ENCODE measurements at places on chromosomes 2 and 18.

DNA sequence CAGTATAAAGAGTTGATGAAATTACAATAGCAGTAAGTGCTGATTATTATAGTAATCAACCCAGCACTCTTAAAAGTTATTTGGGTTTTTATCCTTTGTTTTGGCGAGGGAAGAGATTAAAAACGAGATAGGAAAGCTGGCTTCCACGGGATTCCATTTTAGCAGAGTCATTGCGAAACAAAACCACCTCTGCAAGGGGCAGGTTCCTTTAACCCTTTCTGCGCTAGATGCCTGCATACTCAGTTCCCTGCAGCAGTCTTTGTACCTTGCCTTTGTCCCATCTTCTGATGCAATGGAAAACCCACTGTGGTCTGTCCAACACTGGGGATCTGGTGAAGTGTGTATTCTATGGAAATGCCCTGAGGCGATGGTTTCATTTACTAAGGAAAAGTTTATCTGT, 2.7 kb downstream of the YPEL5 start:
- no peak for DNase-seq

GRCh38 chr2:229947544-229947943, 25.2 kb downstream of the FBXO36 start:
- no peak for DNase-seq

DNA sequence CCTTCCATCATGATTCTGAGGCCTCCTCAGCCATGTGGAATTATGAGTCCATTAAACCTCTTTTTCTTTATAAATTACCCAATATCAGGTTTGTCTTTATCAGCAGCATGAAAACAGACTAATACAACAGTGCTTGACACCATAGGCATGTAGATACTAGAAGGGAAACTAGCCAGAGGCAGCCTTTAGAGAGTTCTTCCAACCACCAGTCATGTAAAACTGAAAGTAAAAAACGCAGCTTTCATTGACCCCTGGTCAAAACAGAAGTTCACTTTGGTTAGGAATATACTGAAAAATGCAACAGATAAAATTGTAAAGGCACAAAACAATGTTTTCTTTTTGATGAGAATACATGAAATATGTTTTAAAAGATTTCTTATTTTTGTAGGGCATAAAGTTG, 122.8 kb upstream of the L3MBTL4 start:
- no peak for DNase-seq

- DNase-seq: no peak
Observed at GRCh38 chr2:19476327-19476726, 117.9 kb upstream of the OSR1 start.

DNA sequence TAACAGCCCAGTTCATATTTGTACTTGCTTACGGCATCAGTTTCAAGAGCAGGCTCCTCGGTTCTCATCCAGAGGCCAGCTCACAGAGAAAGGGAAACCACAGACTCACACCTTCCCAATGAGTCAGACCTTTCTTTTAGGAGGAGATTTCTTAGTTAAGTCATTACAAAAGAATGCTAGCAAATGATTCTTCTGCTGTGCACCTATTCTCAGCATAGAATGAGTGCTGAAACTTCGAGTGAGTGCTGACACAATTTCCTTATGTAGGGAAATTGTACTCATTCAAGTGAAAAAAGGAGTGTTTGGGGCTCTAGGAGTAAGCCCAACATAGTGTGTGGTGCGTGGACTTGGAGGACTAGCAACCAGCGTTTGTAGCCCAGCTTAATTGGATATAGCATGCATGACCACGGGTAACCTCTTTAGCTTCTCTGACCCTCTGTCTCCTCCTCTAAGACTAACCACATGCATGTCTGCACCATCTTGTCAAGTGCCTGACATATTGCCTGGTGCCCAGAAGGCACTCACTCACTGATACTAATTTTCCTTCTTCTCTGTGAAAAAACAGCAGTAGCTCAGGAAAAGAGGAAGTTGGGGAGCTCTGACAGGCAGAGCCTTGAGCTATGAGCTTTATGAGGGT, 87.0 kb downstream of the ALPK2 start:
- DNase-seq: no peak

GRCh38 chr2:27298391-27299080, 9.7 kb downstream of the UCN start:
- no peak for DNase-seq

DNA sequence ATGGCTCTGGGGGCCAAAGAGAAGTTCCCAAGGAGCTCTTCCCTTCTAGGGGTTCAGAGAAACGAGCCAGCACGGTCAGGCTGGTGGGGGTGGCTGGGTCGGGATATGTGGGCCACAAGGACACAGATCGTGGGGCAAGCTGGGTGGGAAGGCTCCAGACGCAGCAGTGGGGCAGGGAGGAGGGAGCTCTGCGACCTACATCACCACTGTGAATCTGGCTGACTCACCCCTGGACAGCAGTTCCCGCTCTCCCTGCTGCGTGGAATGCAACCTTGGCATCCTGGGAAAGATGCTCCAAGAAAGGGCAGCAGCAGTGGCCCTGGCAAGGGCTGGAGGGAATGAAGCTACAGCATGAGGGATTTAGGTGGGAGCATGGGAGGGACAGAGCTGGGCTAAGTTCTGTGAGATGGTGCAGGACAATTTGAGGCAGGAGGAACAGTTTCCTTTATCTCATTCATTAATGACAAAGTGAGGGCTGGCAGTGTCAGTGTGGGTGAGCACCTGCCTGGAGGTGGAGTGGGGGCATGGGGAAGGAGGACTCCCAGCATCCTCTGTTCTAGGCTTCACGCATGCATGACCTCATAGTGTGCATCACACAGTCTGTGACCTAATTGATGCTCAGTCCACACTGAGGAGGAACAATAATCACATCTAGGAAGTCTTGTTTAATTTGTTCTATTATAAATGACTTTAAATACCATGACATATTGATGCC, 25.0 kb downstream of the CELF4 start:
- DNase-seq: no peak

DNA sequence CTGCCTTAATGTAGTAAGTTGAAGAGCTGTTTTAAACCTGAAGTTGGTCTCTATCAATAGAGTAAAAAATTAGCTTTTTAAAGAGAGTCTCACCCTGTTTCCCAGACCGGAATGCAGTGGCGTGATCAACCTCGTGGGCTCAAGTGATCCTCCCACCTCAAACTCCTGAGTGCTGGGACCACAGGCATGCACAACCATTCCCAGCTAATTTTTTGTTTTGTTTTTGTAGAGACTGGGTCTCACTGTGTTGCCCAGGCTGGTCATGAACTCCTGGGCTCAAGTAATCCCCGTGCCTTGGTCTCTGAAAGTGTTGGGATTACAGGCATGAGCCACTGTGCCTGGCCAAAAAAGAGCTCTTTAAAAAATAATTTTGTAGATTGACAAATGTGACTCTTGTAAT, 40.3 kb downstream of the CRIM1 start:
- DNase-seq: no peak

- DNase-seq: no peak
Observed at GRCh38 chr2:196697825-196698224, 58.3 kb downstream of the CCDC150 start.

DNA sequence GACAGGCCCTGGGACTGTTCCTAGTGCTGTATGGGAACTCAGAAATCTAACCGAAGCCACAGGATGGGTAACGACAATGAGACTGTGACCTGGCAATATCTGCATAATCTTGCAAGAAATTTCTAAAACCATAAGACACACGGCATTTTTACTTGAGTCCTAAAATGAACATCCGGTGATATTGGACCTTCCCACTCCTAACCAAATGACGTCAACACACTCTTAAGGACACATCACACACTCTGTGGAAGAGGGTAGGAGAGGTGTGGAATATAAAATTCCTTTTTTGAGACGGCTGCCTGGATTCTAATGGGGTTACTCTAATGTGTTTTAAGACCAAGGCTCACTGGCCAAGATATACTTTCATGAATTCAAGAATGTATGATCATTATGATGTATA, 195.9 kb downstream of the SLC8A1 start:
- DNase-seq: no peak

- DNase-seq: no peak
Observed at GRCh38 chr18:853471-853870, 41.4 kb upstream of the YES1 start.

DNA sequence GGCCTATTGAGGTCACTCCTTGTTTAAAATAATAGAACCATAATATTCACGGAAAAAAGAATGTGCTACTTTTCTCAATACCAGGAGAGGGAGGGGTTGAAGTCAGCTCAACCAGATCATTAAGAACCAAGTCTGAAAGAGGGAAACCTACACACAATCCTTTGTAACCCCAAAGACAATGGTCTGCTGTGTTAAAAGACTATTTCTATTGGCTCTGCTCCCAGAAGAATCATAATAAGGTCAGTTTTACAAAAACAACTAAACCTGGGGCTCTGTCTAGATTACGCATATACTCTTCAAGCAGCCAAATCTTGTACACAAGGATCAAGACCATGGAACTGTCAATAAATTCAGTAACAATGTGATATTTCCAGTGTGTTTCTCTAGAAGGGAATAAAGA, 177.2 kb upstream of the CRIM1 start:
- DNase-seq: no peak

GRCh38 chr2:27959496-27959895, 69.0 kb downstream of the BABAM2 start:
- no peak for DNase-seq

- no peak for DNase-seq
Observed at GRCh38 chr2:210224591-210224940, 681 bp downstream of the ACADL start.

DNA sequence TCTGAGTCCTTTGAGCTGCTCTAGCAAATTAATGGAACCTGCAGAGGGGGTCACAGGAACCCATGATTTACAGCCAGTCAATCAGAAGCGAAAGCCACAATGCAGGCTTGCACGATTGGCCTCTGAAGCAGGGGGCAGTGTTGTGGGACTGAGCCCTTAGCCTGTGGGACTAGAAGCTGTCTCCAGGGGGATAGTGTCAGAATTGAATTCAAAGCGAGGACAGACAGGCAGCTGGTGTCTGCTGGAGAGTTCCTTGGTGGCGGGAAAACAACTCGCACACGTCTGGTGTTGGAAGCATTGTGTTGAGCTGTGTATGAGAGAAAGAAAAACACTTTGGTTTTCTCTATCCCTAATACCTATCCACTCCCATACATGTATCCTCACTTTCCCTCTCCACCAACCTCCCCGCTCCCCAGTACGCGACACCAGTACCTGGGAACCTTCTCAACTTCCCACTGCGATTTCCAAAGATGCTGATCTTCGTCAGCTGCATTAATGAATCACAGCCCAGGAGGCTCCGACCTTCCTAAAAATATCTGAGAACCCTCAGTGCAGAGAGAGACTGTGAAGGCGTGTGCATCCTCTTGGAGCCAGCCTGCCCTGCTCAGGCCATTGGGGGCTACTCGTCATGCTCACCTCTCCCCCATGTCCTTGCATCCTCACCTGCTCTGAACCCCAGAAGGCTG, 88.2 kb downstream of the HS1BP3 start:
- peak; percentile 55 for DNase-seq

- DNase-seq: no peak
Observed at GRCh38 chr18:64330931-64331330, 182.0 kb upstream of the LINC00305 start.

GRCh38 chr2:9205963-9206948, at the start of gene ASAP2:
Gene ASAP2, plus strand, starts transcription at chr2:9206812. Its CDS starts 293 bp downstream, at chr2:9207105.
- DNase-seq: peak; percentile 57

DNA sequence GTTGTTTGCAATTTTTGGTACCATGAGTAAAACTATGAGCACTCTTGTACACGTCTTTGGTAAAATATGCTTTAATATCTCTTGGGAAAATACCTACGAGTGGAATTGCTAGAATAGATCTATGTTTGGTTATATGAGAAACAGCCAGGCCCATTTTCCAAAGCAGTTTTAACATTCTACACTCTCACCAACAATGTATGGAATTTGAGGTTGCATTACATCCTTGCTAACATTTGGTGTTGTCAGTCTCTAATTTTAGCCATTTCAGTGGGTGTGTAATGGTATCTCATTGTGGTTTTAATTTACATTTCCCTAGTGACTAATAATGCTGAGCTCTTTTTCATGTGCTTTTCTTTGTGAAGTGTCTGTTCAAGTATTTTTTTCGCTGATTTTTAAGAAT, 118.9 kb upstream of the TCF4 start:
- no peak for DNase-seq

DNA sequence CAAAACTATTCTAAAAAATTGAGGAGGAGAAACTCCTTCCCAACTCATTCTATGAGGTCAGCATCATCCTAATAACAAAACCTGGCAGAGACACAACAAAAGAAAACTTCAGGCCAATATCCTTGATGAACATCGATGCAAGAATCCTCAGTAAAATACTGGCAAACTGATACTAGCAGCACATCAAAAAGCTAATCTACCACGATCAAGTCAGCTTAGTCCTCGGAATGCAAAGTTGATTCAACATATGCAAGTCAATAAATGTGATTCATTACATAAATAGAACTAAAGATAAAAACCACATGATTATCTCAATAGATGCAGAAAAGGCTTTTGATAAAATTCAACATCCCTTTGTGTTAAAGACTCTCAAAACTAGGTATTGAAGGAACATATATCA, 63.1 kb downstream of the EHBP1 start:
- no peak for DNase-seq

DNA sequence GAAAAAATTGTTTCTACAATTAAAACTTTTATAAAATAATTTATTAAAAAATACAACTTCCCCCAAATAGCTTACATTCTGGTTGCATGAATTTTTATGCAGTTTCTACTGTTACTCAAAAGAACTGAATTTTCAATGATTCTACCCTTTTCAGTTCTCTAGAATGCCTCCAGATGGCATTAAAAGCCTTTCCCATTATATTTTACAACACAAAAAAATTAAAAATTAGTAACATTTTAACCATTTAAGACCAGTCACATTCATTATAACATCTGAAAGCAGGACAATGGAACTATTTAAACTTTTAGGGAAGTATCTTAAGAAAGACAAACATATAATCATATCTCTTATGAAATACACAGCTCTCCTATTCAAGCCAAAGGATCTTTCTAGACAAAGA, 236.0 kb upstream of the REV1 start:
- DNase-seq: no peak

GRCh38 chr2:157256626-157257025, 879 bp upstream of the GALNT5 start:
- no peak for DNase-seq

DNA sequence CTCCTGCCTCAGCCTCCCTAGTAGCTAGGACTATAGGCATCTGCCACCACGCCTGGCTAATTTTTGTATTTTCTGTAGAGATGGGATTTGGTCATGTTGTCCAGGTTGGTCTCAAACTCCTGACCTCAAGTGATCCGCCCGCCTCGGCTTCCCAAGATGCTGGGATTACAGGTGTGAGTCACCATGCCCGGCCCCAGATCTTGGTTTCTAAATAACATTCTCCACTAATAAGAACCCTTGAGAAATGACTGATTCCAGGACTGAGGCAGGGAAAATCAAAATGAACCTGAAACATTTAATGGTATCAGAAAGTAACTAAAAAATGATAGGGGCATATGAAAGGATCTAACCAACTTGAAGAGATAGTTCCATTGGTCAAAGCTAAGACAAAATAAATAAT, 34.0 kb downstream of the BMPR2 start:
- no peak for DNase-seq

GRCh38 chr18:74217476-74218143, 69.3 kb downstream of the TIMM21 start:
- DNase-seq: no peak

DNA sequence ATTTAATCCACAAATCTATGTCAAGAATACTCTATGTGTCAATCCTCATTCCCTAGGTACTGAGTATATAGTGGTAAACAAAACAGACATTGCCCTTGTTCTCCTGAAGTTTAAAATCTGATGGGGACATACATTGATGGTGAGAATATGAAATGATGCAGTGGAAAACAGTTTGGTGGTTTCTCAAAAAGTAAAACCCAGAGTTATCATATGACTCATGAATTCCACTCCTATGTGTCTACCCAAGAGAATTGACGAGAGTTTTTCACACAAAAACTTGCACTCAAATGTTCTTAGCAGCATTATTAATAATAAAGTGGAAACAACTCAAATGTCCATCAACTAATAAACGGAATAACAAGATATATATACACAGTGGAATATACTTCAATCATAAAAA, 586.7 kb downstream of the CCDC85A start:
- DNase-seq: no peak

Measured in caudate nucleus (tissue), 63 donors.